ENCODE measurements at places on chromosomes 1 and 21.
A peak's percentile ranks its signal among the peaks of the same experiment; 100 is the strongest.

DNA sequence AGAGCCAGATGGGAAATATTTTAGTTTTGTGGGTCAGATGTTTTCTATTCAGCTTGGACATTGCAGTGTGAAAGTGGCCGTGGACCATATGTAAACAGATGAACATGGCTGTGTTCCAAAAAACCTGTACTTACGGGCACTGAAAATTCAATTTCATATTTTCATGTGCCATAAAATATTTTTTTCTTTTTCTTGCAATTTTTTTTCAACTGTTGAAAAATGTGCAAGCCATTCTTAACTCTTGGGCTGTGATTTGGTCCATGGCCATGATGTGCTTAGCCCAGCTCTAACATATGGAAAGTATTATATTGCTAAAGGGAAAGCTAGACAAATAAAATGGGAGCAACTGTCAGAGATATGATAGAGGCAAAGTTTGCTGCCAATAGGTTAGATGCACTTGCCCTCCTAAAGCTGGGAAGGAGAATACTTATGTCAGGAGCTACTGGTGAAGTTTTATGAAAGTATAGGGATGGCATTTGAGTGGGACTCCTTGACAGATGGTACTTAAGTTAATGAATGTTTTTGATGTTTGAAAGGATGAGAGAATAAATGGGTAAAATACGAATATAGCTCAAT, 240.3 kb downstream of the RYR2 start:
- DNase-seq, result no peak

GRCh38 chr1:116375148-116375886, 2.3 kb downstream of the ATP1A1 start:
- DNase-seq, result no peak

- DNase-seq, result peak; percentile 63
These were observed at the start of gene BEND5 for GRCh38 chr1:48776393-48777218. Gene BEND5 (minus strand): TSS chr1:48776891. CDS start chr1:48776831, 60 bp downstream.

- no peak for DNase-seq
These were observed 19.8 kb downstream of the RO60 start for GRCh38 chr1:193079187-193079586.

DNA sequence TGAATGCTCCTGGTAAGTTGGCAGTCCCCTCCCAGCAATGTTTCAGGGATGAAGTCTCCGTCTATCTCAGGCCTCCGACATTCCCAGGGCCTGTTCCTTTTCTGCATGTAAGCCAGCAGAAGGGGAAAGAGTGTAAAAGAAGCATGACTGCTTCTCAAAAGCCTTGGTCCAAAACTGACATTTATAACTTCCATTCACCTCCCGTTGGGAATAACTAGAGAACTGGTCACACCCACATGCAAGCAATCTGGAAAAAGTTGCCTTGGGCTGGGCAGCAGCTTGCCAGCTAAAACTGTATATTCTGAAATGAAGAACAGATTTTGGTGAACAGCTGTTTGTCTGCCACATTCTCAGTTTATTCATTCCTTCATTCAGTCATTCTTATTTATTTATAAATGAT, 24.2 kb upstream of the NPL start:
- DNase-seq, result no peak

DNA sequence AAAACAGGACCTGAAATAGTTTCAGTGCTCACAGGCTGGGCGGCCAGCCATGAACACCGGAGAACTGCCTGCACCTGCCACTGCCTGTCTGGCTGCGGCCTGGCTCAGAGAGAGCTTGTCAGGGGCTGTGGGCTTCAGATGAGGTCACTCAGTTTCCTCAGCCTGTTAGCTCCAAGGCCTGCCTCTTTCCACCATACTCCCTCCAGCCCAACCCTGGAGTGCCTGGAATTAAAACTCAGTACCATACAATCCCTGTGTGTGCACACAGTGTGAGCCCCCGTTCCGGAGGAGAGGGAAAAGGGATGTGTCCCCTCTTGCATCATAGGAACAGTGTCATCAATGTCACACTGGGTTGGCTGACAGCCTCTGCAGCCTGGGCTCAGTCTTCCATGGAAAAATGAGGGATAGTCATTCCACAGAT, 16.2 kb downstream of the CACNA1S start:
- DNase-seq, result no peak

- peak; percentile 37 for DNase-seq
These were observed 22.8 kb downstream of the RNU5D-1 start for GRCh38 chr1:44707959-44708831.

GRCh38 chr1:199878823-199879222, 148.7 kb upstream of the NR5A2 start:
- no peak for DNase-seq

GRCh38 chr1:202801175-202801574, 7.0 kb downstream of the KDM5B start:
- DNase-seq, result no peak

DNA sequence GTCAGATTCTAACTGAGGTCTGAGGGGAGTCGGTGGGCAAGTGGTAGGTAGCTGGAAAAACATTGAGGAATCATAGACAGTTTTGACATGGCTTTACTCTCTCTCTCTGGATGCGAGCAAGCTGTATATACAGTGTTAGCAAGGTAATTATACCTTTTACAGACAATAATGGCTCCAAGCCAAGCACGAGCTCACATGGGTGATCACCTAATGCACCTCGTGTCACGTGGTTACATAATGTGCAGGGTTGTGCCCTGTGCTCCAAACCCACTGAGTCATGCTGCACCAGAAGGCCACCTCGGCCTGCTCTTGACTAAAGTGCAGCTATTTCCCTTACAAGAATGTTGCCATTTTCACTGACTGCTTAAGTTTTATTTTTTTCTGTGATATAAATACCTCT, 7.6 kb upstream of the CLCA2 start:
- no peak for DNase-seq

DNA sequence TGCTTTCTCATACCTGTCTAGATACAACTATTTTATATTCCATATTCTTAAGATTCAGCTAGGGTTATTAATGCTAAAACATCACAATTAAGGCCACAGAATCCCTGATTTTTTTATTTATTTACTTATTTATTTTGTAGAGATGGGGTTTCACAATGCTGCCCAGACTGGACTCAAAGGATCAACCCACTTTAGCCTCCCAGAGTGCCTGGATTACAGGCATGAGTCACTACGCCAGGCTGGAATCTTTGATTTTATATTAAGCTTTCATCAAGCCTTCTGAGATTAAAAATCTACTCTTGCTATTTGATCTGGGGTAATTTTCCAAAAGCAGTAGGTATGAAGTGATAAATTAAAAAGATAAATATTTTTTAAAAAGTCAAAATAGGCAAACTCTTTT, 38.9 kb downstream of the MCOLN2 start:
- DNase-seq, result no peak
